ENCODE measurements at places on chromosomes 6 and 20.

- DNase-seq, result no peak
Observed at GRCh38 chr6:33078919-33079521, 3.2 kb downstream of the HLA-DPB1 start.

DNA sequence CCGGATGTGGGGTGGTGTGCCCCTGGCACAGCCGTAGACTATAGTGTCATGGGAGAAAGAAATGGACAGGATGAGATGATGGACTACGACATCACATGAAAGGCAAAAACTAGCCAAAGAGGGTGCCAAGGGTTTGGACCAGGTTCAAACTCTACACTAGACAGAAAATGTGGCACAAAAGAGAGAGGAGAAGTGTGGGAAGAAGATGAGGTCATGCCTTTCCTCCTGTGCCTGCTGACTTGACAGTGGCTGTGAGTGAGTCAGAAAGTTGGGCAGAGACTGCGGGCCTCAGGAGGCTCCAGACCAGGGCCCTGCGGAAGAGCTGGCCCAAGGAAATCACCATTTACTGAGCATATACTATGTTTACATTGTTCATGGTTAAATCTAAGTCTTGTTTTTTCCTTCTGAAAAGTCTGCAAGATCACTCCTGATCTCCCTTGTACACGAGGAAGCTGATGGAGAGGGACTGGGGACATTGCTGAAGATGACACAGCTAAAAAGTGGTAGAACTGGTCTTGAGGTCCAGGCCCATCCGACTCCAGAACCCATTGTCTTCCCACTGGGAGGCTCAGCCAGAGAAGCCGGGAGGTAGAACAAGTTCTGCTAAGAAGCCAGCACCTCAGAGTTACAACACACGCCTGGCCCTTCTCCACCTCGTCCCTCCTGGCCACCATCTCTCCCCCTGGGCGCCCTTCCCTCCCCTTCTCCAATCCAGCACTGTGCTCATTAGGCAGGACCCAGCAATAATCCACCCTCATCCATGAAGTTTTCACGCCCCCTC, 35.6 kb downstream of the CNKSR3 start:
- DNase-seq, result no peak

DNA sequence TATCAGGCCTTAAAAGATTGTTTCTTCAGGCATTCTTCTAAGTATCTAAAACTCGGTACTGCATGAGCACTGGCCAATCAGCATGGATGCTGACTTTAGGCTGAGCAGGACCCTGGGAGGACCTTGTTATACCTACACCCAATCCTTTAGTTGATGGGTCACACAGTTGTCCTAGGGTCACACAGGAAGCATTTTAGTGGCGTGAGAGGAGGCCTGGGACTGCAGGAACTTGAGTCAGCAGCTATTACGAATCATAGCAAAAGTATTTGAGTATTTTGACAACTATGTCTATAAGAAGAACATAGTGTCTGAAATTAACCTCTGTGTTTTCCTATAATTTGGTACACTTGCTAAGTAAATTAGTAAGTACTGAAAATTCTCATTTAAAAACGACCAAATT, 741.4 kb downstream of the HACE1 start:
- DNase-seq, result no peak

DNA sequence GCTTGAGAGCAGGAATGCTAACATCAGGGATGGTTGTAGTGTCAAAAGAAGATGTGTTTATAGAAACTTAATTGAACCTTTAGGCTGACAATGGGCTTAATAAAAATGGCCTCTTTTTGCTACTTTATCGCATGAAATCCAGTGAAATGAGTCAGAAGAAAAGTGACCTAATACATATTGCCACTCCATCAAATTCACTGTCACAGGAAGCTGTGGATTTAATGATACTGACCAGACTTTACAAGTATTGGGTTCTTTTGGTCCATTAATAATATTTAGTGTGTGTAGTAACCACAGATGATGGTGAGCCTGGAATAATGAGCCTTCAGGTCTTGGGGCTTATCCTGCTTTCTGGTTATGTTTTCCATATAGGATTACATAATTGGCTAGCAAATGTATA, 231.8 kb upstream of the GMDS start:
- DNase-seq, result no peak

GRCh38 chr20:63745961-63746731, 6.6 kb downstream of the SLC2A4RG start:
- DNase-seq, result no peak

DNA sequence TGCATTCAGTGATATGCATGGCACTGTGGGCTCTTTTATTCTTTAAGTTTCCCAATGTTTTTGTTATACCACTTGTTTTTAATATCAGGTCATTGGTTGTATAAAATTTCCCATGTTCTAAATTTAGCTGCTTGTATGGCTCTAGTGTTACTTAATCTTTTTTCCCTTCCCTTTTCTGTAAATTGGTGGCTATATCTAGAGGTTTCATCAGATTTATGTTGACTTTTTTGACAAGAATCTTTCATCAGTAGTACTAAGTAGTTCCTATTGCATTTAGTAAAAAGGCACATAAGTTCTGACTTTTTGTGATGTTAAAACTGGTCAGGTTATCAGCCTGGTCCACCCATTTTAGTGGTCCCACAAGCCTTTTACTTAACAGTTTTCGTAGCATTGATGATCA, 51.1 kb downstream of the MMS22L start:
- DNase-seq, result no peak

GRCh38 chr20:48919882-48920526, 1.5 kb upstream of the ARFGEF2 start:
- no peak for DNase-seq

DNA sequence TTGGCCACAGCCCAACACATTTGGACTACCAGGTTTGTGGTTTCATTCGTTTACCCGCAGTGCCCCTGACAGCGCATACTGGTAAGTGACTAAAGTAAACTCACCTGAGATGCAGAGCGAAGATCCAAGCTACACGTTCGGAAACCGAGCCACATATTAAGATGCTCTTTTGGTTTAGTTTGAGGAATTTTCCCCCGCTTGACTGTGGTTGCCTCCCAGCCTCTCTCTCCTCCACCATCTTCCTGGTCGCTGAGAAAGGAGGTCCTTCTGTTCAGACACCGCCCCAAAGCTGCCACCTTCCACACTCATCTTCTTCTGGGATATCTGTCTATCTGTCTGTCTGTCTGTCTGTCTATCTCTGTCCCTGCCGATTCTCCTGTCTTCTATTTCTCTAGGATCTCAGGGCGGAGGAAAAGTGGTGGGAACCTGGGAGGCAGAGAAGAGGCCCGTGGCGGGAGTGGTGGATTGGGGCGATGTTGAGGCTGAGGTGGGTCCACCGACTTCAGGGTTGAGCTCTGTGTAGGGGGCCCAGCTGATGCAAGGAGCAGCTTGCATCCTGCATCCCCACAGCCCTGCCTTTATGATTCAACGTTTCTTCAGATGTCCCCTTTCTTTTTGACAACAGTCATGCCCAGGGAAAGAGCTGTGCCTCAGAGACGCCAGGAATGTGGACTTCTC, 196.9 kb upstream of the ZNF184 start:
- DNase-seq, result no peak

GRCh38 chr20:61839912-61840778, 225.5 kb downstream of the TAF4 start:
- DNase-seq, result no peak

DNA sequence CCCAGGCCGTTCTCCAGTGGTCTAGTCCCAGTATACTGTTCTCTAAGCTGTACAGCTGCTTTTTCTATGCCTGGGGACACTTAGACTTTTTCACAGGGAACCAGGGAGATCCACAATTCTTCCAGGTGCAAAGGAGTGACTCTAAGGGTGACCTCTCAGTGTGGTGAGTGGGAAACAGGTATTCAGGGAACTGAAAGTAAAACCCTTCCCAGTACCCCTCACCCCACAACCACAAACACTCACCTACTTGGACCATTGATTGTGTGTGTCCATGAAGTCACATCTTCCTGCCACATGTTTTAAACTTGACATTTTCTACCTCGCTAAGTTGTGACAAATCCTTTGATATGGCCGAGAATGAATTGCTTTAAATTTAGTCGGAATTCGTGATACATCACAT, 183.6 kb downstream of the CLIC5 start:
- DNase-seq, result no peak

- DNase-seq, result no peak
Observed at GRCh38 chr20:49496553-49497397, 14.3 kb upstream of the KCNB1 start.

DNA sequence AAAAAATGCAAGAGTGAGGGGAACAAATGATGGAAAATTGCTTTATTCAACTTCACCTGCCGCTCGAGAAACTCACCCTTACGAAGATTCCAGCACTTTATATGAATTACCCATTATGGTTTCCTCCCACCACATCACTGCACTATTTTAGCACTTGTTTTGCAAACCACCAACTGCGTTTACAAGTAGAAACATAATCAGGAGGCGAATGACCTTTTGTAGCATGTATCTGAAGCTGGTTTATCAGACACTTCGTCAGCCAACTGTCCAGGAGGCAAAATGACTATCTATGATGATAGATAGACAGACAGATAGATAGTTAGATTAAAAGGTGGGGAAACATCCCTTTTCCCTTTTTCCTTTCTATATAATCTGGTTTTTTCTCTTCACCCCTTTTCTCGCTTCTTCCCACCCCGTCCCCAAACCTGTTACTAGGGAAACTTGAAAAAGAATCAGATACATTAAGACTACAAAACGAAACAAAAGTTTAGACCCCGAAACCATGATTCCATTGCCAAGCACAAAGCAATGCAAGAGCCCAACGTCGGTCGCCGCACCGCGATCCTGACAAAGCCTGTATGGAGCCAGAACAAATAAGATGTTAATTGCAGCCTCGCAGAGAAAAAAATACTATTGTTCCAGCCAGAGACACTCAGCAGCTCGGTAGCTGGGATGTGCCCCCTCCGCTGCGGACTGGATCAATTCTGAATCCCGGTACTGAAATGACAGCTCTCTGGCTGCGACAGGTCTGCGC, 933 bp upstream of the ADGRB3 start:
- no peak for DNase-seq

DNA sequence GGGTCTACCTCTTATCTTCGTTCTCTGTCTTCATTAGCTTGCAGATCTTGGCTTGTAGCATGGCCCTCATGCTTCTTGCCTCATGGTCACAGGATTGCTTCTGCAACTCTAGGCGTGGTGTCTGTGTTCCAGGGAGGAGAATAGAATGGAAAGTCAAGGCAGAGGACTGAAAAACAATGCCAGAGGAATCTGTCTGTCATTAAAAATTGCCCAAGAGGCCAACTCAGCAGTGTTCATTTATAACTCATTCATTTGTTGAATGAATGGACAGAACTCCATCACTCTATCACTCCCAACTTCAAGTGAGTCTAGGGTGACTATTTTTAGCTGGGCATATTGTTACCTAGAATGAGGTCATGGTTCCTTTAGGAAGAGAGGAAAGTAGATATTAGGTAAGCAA, 179.6 kb downstream of the UST start:
- DNase-seq, result no peak

GRCh38 chr6:154878871-154879491, 116.1 kb upstream of the TIAM2 start:
- no peak for DNase-seq

- no peak for DNase-seq
Observed at GRCh38 chr6:126367849-126368248, 27.9 kb downstream of the CENPW start.

- no peak for DNase-seq
Observed at GRCh38 chr20:40241596-40242343, 447.3 kb downstream of the MAFB start.

DNA sequence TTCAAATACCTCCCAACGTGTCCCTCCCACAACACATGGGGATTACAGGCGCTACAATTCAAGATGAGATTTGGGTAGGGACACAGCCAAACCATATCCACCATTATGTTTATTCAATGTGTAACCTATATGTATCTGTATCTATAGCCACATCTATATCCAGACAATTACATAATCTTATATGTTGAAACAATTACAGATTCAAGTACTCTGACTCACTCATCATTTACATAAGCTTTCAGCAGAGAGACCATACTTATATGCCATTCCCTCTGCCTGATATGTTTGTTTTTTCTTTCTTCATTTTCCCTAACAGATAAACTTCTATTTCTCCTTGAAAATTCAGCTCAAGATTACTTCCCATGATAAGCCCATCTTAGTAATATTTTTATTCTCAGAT, 163.6 kb downstream of the LAMA2 start:
- no peak for DNase-seq

DNA sequence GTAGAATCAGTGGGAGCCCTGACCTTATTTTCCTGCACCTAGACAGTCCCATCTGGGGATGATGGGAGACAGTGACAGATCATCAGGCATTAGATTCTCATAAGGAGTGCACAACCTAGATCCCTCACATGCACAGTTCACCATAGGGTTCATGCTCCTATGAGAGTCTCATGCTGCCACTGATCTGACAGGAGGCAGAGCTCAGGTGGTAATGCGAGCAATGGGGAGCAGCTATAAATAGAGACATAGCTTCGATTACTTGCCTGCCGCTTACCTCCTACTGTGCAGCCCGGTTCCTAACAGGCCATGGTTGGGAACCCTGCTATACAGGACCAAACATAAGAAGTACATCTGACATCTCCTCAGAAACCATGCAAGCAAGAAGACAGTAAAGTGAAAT, 31.5 kb upstream of the ASF1A start:
- DNase-seq, result no peak

GRCh38 chr20:20608041-20608440, 104.4 kb downstream of the RALGAPA2 start:
- no peak for DNase-seq

- peak; percentile 65 for DNase-seq
Observed at GRCh38 chr6:45163952-45164766, 164.0 kb upstream of the RUNX2 start.
